ENCODE measurements at places on chromosomes 5 and 9. TPM values are rescaled to one million over a fixed set of nuclear protein-coding genes. Genes with fewer than 3 reads are reported as not detected.

- peak overlapping the region; percentile 84 for H3K27ac ChIP-seq
- no peaks in the 10 kb centered on the region for H3K27me3 ChIP-seq
- H3K36me3 ChIP-seq, result no peaks in the 10 kb centered on the region
- peaks cover 77% of the 10 kb centered on the region for H3K4me1 ChIP-seq
- DNase-seq, result peak; percentile 40
- no peak overlapping the region for H3K4me3 ChIP-seq
These were observed 132.9 kb downstream of the SUSD1 start for GRCh38 chr9:112042244-112042638.

DNA sequence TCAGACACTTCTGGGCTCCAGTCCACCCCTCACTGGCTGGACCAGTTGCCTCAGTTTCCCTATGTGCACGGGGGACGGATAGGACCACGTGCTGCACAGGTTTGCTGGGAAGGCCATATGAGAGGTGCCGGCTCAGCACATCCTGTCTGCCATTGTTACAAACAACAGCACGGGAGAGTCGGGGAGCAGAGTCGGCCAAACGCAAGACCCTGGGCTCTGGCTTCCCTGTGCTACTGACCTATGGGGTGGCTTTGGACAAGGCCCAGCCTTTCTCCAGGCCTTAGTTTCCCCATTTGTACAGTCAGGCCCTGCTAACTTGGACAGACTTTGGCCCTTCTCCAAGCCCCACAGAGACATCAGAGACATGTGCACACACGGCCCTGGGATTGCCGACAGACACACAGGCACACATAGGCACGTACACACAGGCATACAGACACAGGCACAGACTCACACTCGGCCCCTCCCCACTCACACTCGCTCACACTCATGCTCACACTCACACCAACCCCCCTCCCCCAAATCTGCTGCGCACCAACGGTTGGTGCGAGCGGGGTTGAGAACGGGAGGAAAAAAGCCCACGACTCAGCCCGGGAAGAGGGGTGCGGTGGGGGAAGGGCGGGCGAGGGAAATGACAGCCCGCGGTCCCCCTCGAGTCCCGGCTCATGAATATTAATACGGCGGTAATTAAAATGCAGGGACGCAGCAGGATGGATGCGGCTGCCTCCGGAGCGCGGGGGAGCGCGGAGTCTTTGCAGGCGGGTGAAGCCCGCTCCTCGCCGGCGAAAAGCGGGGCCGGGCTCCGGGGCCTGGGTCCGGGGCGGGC, 133.0 kb downstream of the C9orf50 start:
- peaks cover 75% of the 10 kb centered on the region for H3K4me1 ChIP-seq
- H3K27ac ChIP-seq, result peak overlapping the region; percentile 100
- H3K27me3 ChIP-seq, result no peaks in the 10 kb centered on the region
- no peaks in the 10 kb centered on the region for H3K36me3 ChIP-seq
- DNase-seq, result peak; percentile 73
- peak overlapping the region; percentile 50 for H3K4me3 ChIP-seq

DNA sequence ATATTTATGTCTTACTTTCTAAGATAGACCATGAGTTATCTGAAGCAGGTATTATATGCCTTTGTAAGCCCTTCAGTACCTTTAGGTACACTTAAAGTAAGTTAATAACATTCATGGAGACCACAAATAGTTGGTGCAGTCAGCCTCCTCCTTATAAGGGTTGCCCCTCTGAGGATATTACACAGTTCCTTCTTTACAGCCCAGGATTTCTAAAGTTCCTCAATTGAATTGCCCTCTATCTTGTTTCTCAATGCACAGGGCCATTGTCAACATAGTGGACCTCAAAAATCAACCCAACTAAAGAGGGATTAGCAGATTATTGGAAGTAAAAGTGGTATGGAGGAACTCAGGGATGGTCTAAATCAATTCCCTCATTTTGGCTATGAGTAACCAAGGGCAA, 50.3 kb downstream of the HMHB1 start:
- no peaks in the 10 kb centered on the region for H3K27me3 ChIP-seq
- no peak overlapping the region for H3K27ac ChIP-seq
- no peaks in the 10 kb centered on the region for H3K4me1 ChIP-seq
- H3K4me3 ChIP-seq, result no peak overlapping the region

Gene IGFBPL1
- polyA plus RNA-seq, result 0.35 TPM

GRCh38 chr5:79850316-79850822, 140.7 kb downstream of the MTX3 start:
- H3K36me3 ChIP-seq, result no peaks in the 10 kb centered on the region
- H3K4me3 ChIP-seq, result no peak overlapping the region
- H3K27me3 ChIP-seq, result no peaks in the 10 kb centered on the region
- peaks cover 12% of the 10 kb centered on the region for H3K4me1 ChIP-seq
- H3K27ac ChIP-seq, result no peak overlapping the region

DNA sequence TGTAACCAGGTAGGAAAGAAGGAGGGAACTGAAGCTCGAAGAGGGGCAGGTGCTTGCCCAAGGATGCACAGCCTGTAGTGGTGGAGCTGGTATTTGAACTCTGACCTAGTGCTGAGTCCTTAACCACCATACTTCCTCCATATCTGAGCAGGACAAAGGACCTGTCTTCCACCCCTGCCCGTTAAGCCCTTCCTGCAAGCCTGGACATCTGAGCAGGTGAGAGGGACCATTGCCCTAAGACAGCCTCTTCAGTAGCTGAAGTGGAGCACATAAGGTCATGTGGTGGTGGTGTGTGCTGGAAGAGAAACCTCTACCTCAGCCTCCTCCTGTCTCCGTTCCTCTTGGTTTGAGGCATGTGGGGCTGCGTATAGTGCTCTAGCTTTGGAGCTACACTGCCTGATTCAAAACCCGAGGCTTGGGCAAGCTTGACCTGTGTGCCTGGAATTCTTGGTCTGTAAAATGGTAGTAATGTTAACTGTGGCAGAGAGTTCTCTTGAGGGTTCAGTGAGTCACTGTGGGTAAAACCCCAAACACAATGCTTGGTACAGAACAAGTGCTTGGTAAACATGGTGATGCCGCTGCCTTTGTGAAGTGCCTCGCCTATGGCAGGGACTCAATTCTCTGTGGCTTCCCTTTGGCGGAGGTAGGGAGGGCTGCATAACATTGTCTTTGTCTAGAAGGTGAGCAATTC, 7.4 kb downstream of the GALNT10 start:
- peaks cover 54% of the 10 kb centered on the region for H3K4me1 ChIP-seq
- H3K36me3 ChIP-seq, result peaks cover 6% of the 10 kb centered on the region
- DNase-seq, result peak; percentile 57
- H3K27me3 ChIP-seq, result no peaks in the 10 kb centered on the region
- H3K27ac ChIP-seq, result peak overlapping the region; percentile 60
- H3K4me3 ChIP-seq, result no peak overlapping the region

GRCh38 chr5:31100781-31101310, 92.6 kb upstream of the CDH6 start:
- peaks cover 11% of the 10 kb centered on the region for H3K4me1 ChIP-seq
- H3K36me3 ChIP-seq, result no peaks in the 10 kb centered on the region
- no peak overlapping the region for H3K27ac ChIP-seq
- no peaks in the 10 kb centered on the region for H3K27me3 ChIP-seq
- no peak overlapping the region for H3K4me3 ChIP-seq

Gene MYMK
- polyA plus RNA-seq, result not detected

DNA sequence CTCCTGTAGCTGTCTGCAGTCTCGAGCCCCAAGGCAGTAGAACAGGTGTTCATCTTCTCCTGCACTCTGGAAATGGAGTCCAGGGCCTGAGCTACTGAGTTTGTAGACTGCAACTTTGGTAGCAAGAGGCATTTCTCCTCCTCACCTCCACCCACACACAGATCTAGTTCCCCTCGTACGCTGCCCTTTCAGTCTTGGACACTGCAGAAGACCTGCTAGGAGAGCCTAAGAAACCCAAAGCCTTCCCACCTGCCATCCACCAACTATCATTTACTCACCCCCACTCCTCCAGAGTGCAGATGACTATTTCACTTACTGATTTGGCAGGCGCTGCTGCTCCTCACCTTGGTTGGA, 59.0 kb downstream of the KCNIP1 start:
- H3K4me3 ChIP-seq, result no peak overlapping the region
- no peak for DNase-seq
- no peaks in the 10 kb centered on the region for H3K4me1 ChIP-seq
- peaks cover 64% of the 10 kb centered on the region for H3K27me3 ChIP-seq
- no peaks in the 10 kb centered on the region for H3K36me3 ChIP-seq

Gene FCN2
- polyA plus RNA-seq, result not detected

Gene SPRY4
- polyA plus RNA-seq, result 9.2 TPM

Gene OR1J2
- polyA plus RNA-seq, result 0.20 TPM

- H3K27me3 ChIP-seq, result no peaks in the 10 kb centered on the region
- H3K36me3 ChIP-seq, result no peaks in the 10 kb centered on the region
- H3K4me1 ChIP-seq, result peaks cover 26% of the 10 kb centered on the region
- DNase-seq, result peak; percentile 65
These were observed 441.3 kb upstream of the PIK3R1 start for GRCh38 chr5:67774267-67774552.

Gene IFNA13
- polyA plus RNA-seq, result not detected

Gene CER1
- polyA plus RNA-seq, result not detected
